ENCODE measurements at places on chromosomes 6 and 20. TPM values are rescaled to one million over a fixed set of nuclear protein-coding genes. Genes with fewer than 3 reads are reported as not detected.

HFE gene
- total RNA-seq = 1.1 TPM

DDO gene
- not detected for total RNA-seq

CNR1 gene
- not detected for total RNA-seq

SAMD3 gene
- total RNA-seq = 12.5 TPM

ERVFRD-1 gene
- not detected for total RNA-seq

SYCP2L gene
- not detected for total RNA-seq

ADISSP gene
- total RNA-seq = 72.7 TPM

COL21A1 gene
- total RNA-seq = not detected

HNF4A gene
- total RNA-seq = not detected

EHMT2 gene
- 72.4 TPM for total RNA-seq

OLIG3 gene
- total RNA-seq = 0.40 TPM

GRCh38 chr6:157989541-157990289 is 8.1 kb downstream of the SYNJ2 start:
- peaks cover 47% of the 10 kb centered on the region for H3K4me1 ChIP-seq
- DNase-seq = no peak
- H3K36me3 ChIP-seq = no peaks in the 10 kb centered on the region
- no peak overlapping the region for H3K27ac ChIP-seq
- H3K27me3 ChIP-seq = no peaks in the 10 kb centered on the region

DNA sequence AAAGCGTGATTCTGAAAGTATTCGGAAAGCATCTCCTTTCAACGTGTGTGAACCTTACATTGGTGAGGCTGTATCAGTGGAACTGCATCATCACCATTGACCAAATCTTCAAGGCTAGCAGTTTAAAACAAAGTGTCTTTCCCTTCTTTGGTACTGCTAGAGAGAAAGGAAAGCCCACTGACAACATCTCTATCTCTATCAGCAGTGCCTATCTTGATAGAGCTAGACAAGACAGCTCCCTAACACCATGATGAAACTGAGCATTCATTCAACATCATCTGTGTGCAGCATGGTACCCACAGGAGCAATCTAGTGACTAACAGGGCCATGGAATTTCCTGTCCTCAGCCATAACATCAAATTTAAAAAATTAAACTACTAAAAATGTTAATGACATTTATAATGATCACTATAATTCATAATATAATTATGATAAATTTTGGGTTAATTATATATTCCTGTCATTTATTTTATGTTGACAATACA is 31.5 kb upstream of the EDN1 start:
- DNase-seq = no peak
- no peak overlapping the region for H3K27ac ChIP-seq
- H3K4me1 ChIP-seq = no peaks in the 10 kb centered on the region
- no peaks in the 10 kb centered on the region for H3K27me3 ChIP-seq
- H3K4me3 ChIP-seq = no peak overlapping the region

DNA sequence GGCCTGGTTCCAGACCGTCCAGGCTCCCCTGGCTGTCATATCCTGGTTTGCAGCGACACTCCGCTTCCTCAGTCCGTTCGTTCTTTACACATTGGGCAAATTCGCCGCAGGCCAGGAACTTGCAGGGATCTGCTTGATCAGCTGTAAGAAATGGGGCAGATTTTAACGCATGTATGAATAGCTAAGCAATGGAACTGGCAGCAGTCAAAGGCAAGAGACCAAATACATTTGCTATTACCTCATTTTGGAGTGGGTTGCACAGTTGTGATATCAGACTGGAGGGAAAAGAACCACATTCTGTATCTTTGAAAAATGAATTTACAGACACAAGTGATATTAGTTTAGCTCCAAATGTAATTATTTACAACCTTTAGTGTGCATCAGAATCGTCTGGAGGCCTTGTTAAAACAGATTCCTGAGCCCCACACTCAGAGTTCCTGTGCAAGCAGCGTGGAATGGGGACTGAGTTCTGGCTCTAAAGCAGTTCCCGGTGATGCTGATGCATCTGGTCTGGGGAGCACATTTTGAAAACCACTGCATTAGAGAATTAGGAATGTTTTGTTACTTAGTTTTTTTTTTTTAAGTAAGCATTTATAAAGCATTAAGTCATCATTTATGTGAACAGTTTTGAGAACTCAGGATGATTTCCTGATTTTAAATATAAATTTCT is 141.3 kb downstream of the IMPG1 start:
- no peak overlapping the region for H3K27ac ChIP-seq
- H3K36me3 ChIP-seq = no peaks in the 10 kb centered on the region
- H3K4me3 ChIP-seq = no peak overlapping the region

DNA sequence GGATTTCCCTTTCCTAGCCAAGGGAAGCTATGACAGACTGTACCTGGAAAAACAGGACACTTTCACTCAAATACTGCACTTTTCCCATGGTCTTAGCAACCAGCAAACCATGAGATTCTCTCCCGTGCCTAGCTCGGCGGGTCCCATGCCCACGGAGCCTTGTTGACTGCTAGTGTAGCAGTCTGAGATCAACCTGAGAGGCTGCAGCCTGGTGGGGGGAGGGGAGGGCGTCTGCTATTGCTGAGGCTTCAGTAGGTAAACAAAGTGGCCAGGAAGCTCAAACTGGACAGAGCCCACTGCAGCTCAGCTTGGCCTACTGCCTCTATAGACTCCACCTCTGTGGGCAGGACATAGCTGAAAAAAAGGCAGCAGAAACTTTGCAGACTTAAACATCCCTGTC is 61.8 kb downstream of the EPM2A start:
- no peaks in the 10 kb centered on the region for H3K27me3 ChIP-seq

DNA sequence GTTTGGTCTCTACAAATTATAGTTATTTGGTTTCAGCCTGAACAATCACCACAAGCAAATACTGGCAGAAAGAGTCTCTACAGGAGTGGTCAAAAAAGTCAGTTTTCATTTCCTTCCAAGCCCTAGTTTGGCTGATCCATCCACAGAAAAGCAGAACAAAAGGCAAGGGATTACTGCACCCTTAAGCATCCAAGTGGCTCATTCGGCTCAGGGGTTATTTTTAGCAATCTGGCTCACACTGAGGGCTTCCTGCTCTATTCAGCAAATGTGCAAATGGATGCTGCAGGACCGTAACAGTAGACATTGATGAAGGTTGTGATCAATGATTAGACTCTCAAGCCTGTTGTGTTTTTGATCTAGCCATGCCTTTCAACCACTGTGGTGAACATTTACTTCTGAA is 62.2 kb upstream of the FABP7 start:
- no peaks in the 10 kb centered on the region for H3K36me3 ChIP-seq
- DNase-seq = no peak
- no peak overlapping the region for H3K4me3 ChIP-seq
- H3K4me1 ChIP-seq = no peaks in the 10 kb centered on the region

DNA sequence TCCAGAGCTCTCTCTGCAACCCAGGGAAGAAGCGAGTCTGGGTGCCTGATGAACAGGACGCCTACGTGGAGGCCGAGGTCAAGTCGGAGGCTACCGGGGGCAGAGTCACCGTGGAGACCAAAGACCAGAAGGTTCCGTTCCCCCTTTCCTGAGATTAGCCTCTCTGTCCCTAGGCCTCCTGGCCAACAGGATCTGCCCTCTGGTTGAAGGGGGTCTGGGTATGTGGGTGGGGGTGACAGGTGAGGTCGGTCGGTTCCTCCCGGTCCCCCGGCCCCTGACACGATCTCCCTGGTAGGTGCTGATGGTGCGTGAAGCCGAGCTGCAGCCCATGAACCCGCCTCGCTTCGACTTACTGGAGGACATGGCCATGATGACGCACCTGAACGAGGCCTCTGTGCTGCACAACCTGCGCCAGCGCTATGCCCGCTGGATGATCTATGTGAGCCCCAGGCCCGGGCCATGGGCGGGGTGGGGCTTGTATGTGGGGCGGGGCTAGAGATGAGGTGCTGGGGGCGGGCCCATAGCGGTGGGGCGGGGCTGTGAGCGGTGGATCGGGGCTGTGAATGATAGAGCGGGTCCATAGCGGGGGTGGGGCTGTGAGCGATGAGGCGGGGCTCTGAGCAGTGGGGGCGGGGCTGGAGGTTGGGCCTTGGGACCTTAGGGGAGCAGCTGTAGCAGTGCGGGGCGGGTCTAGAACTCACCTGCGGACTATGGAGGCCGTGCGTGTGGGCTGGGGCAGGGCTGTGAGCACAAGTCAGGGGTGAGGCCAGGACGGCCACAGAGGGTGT is 23.9 kb downstream of the MYH7B start:
- no peak for DNase-seq
- no peak overlapping the region for H3K27ac ChIP-seq
- no peaks in the 10 kb centered on the region for H3K36me3 ChIP-seq
- H3K4me3 ChIP-seq = no peak overlapping the region
- peaks cover 10% of the 10 kb centered on the region for H3K27me3 ChIP-seq
- H3K4me1 ChIP-seq = no peaks in the 10 kb centered on the region

GRCh38 chr6:43758617-43759050 is 11.4 kb upstream of the VEGFA start:
- DNase-seq = no peak
- H3K4me3 ChIP-seq = no peak overlapping the region
- H3K27me3 ChIP-seq = no peaks in the 10 kb centered on the region
- no peaks in the 10 kb centered on the region for H3K36me3 ChIP-seq

DNA sequence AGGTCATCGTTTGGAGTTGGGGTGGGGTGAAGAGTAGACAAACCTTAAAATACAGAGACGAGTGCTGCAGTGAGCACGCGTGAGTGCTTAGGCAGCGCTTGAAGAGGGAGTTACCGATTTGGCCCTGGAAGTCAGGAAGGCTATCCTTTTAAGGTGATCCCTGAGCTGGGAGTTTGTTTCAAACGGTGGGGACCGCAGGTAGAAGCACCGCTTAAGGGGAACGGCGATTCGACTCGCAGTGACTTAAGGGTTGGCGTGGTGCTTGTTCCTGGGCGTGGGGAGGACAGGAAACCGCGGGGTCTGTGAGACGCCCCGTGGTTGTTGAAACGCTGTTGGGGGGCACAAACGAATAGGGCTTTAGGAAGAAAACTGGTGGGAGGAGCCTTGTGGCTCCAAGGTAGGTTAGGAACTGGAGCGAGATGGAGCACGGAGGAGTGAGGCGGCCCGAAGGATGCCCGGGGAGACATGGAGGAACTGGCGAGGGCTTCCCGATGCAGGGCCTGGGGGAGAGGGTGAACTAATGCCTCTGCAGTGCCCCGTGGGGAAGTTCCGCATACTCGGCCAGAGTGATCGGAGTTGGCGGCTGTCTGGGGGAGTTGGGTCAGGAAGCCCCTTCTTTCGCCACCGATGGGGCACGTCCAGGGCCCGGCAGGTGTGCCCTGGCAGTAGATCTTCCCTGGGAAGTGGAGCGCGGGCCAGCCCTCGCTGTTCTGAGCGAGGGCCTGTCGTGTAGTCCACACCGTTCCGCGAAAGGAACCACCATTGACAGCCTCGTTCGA is 1.3 kb upstream of the CDYL start:
- peak; percentile 9 for DNase-seq
- H3K36me3 ChIP-seq = no peaks in the 10 kb centered on the region
- peaks cover 9% of the 10 kb centered on the region for H3K4me1 ChIP-seq
- H3K4me3 ChIP-seq = peak overlapping the region; percentile 76
- no peaks in the 10 kb centered on the region for H3K27me3 ChIP-seq
- no peak overlapping the region for H3K27ac ChIP-seq

DNA sequence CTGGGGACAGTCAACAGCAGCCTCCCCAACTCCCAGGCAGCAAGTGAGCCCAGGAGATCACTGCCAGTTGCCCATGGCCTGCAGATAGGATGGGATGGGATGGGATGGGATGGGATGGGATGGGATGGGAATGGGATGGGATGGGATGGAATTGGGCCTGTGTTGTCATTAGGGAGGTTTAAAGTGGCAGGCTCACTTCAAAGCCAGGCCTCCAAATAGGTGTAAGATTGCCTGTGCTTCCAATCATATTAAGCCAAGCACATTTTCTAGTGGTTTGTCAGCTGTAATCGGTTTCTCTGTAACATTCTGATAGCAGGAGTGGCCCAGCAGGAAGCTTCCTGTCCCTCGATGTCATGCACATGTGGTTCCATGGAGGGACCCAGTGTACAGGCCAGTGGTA is 82.7 kb upstream of the NXT1 start:
- H3K27me3 ChIP-seq = no peaks in the 10 kb centered on the region
- no peak for DNase-seq
- no peaks in the 10 kb centered on the region for H3K36me3 ChIP-seq
- H3K4me1 ChIP-seq = no peaks in the 10 kb centered on the region

GRCh38 chr20:53426766-53427312 is 166.8 kb downstream of the ZNF217 start:
- no peaks in the 10 kb centered on the region for H3K4me1 ChIP-seq
- H3K27ac ChIP-seq = no peak overlapping the region
- H3K4me3 ChIP-seq = no peak overlapping the region
- H3K27me3 ChIP-seq = no peaks in the 10 kb centered on the region
- no peaks in the 10 kb centered on the region for H3K36me3 ChIP-seq
- no peak for DNase-seq

DNA sequence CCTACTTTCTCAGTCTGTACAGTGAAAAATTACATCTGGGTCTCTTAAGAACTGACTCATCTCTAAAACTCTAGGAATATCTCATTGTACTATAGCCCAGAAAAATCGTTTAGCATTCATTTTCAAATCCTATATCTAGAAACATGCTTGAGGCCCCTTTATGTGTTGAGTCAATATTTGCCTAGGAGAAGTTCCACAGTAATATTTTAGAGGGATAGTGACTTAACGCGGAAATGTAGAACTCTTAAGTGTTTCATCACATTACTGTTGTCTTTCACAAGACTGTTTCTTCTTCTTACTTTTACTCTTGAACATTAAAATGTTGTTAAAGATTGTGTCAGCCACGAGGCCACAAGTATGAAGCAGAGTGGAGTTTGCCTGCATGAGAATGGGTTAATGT is 23.0 kb upstream of the MYLIP start:
- no peak overlapping the region for H3K27ac ChIP-seq
- DNase-seq = no peak
- H3K4me1 ChIP-seq = no peaks in the 10 kb centered on the region
- H3K4me3 ChIP-seq = no peak overlapping the region
- H3K36me3 ChIP-seq = no peaks in the 10 kb centered on the region

- H3K4me3 ChIP-seq = no peak overlapping the region
- H3K36me3 ChIP-seq = no peaks in the 10 kb centered on the region
- peaks cover 5% of the 10 kb centered on the region for H3K4me1 ChIP-seq
- H3K27me3 ChIP-seq = no peaks in the 10 kb centered on the region
- no peak overlapping the region for H3K27ac ChIP-seq
- DNase-seq = no peak
Measured at GRCh38 chr20:5044075-5044620, 42.8 kb upstream of the SLC23A2 start.

DNA sequence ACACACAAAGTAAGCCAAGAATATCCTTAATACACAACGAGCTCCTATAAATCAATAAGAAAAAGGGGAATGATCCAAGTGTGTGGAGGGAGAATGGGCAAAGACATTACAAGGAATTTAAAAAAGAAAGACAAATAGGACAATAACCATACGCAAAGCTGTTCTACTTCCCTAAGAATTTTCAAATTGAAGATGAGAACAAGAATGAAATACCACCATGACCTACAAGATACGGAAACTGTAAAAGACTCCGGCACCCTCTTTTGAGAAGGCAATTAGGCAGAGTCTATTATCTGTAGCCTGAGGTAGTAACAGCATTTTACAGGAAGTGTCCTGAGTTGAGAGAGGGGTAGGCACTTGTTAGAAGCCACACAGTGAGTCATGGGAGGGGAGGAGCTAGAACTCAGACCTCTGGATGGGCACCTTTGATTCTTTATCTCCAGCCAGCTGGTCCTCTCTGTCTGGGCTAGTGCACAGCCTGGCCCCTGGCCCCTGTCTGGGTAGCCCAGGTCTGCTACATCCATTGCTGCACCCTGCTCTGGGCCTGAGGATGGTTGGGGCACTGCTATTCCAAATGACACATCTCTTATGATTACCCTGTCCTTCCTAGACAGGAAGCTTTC is 15.3 kb downstream of the RSPO4 start:
- H3K27ac ChIP-seq = no peak overlapping the region
- no peaks in the 10 kb centered on the region for H3K4me1 ChIP-seq
- DNase-seq = no peak
- no peaks in the 10 kb centered on the region for H3K36me3 ChIP-seq
- H3K4me3 ChIP-seq = no peak overlapping the region
